ENCODE measurements at places on chromosomes 5 and 9. TPM values are rescaled to one million over a fixed set of nuclear protein-coding genes. Genes with fewer than 3 reads are reported as not detected.

ADAMTS6 gene
- 2.2 TPM for total RNA-seq

GOLGA1 gene
- total RNA-seq: 8.9 TPM

TRUB2 gene
- total RNA-seq: 20.5 TPM

CDH9 gene
- total RNA-seq: not detected

GNA14 gene
- not detected for total RNA-seq

DROSHA gene
- 28.2 TPM for total RNA-seq

IFNA2 gene
- not detected for total RNA-seq

TOR4A gene
- total RNA-seq: 44.0 TPM

FOXD1 gene
- 3.0 TPM for total RNA-seq

TAF1L gene
- not detected for total RNA-seq

PTGDS gene
- total RNA-seq: not detected

PRR16 gene
- 0.74 TPM for total RNA-seq

FAM221B gene
- total RNA-seq: not detected

PDE6A gene
- total RNA-seq: not detected

PLCXD3 gene
- total RNA-seq: not detected

CER1 gene
- not detected for total RNA-seq

LHX6 gene
- not detected for total RNA-seq

PTTG1 gene
- total RNA-seq: 412 TPM

PRUNE2 gene
- 0.07 TPM for total RNA-seq

LCP2 gene
- total RNA-seq: not detected

SLC25A2 gene
- total RNA-seq: not detected

LRRC8A gene
- 249 TPM for total RNA-seq

SLC36A1 gene
- 5.6 TPM for total RNA-seq

SLCO4C1 gene
- under 0.01 TPM for total RNA-seq

ZDHHC11B gene
- total RNA-seq: 0.07 TPM

RPL35 gene
- 3,653 TPM for total RNA-seq

NTNG2 gene
- 0.07 TPM for total RNA-seq
